Activated CD4-positive, alpha-beta T cell treated with anti-CD3 and anti-CD28 coated beads, Interleukin-2, Interleukin-6, amounts not matched to agents 100 ng/mL and 50 ng/mL, durations not matched to agents 16 hours and 8 hours (primary cell): ENCODE measurements at places on chromosomes 12 and 14.

DNA sequence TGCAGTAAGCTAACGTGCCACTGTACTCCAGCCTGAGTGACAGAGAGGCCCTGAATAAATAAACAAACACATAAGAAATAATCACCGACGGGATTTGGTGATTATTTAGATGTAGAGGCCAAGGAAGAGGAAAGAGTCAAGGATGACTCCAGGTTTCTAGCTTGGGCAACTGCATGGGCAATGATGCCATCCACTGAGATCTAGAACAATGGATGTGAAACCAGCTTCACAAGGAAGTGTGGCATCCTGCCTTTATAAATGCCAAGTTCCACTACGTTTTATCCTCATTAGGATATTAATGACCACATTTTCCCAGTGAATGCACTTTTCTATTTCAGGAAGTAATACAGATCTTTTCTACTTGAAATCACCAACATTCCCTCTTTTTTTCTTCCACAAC lies 10.9 kb upstream of the PTGER2 start:
- no peak for DNase-seq

- peak; percentile 20 for DNase-seq
Observed at GRCh38 chr12:8048906-8049305, 16.4 kb downstream of the FOXJ2 start.

- no peak for DNase-seq
Observed at GRCh38 chr14:55530464-55530863, 49.5 kb upstream of the KTN1 start.

- peak; percentile 20 for DNase-seq
Observed at GRCh38 chr12:18139989-18140596, 50.1 kb upstream of the RERGL start.

- DNase-seq, result no peak
Observed at GRCh38 chr14:54350203-54350602, 46.6 kb upstream of the CDKN3 start.

DNA sequence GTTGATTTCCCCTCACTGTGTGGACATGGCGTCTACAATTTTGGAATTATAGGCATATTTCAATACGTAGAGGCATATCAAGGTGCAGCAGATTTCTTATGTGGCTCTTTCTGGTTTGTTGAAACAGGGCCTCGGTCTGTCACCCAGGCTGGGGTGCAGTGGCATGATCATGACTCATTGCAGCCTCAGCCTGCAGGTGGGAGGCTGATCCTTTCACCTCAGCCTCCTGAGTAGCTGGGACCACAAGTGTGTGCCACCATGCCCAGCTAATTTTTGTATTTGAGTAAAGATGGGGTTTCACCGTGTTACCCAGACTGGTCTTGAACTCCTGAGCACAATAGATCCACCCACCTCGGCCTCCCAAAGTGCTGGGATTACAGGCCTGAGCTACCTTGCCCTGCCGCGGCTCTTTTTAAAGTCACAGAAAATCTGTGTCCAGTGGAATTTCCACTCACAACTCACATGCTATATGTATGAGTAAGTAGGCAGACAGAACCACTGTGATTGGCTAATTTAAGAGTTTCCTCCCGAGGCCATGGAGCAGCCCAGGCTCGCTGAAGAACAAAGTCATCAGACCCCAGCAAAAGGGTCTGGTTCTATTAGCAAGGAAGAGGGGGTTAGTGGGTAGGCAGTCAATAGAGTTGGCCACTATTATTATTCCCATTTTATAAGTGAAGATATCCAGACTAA lies 9.1 kb downstream of the GNG2 start:
- peak; percentile 85 for DNase-seq

DNA sequence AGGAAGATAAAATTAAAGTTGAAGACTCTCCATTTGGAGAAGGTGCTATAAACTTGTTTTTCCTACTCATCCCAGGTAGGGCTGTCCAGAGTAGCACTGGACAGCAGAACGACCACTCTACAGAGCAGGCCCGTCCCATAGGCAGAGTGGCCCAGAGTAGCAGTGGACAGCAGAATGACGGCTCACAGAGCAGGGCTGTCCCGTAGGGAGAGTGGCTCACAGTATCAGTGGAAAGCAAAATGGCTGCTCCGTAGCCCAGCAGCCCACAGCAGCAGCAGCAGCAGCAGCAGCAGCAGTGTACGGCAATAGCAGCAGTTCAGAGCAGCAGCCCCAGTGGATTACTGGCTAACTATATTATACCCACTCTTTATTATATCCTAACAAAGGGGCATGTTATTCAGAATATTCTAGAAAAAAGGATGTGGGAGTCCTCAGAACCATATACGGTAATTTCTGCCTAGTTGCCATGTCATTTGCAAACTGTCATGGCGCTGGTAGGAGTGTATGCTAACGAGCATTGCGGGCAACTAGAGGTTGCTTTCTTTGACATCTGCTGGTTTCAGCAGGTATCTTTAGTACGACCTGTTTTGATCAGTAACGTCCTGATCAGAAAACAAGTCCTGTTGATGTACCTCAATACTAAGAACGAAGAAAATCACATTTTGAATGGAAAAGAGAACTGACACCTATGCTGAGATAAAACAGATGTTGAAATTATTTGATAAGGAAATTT lies 567.3 kb downstream of the SLC16A7 start:
- DNase-seq, result no peak
